ENCODE measurements at places on chromosomes 13 and 19.

GRCh38 chr13:73142071-73142470, 83.3 kb downstream of the KLF5 start:
- no peak for DNase-seq

DNA sequence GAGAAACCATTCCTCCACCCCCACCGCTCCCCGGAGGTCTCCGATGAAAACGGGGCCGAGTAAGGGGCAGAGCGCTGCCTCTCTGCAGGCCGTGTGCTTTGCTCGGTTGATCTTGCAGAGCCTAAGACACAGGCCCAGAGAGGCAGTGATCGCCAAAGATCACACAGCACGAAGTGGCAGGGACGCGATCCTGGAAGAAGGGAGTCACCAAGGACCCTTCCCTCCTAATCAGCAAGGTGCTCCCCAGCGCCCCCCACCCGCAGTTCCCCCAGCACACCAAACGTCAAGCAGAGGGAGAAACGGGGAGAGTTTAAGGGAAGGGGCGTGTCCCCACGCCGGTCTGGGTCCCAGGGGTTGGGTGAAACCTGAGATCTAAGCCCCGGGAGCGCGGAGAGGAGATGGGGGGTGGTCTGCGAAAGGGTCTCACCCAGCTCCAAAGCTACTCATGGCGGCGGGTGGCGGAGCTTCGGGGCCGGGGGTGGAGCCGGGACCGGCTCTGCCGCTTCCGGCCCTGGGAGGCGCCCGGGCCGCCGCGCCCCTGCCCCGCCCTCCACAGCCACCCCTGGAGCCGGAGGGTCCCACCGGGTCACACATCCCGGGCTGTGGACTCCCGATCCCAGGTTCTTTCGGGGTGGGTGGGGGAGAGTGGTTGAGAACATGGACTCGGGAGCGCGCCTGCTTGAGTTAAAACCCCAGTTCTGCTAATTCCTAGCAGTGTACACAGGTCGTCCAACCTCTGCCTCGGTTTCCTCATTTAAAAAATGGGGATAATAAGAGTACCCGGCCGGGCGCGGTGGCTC, at the start of gene EML2:
Gene EML2 (minus strand): TSS at position 468 of the 800 bp plus-strand sequence. CDS start 21 bp downstream, at position 447.
- no peak for DNase-seq

GRCh38 chr13:69879936-69880335, 227.7 kb upstream of the ATXN8OS start:
- DNase-seq, result no peak

GRCh38 chr13:29465741-29466293, 129.7 kb downstream of the SLC7A1 start:
- peak; percentile 43 for DNase-seq

- no peak for DNase-seq
Measured at GRCh38 chr13:110471156-110471832, 90.2 kb downstream of the RAB20 start.

- DNase-seq, result no peak
Measured at GRCh38 chr19:46863818-46864629, 3.2 kb downstream of the ARHGAP35 start.

- peak; percentile 43 for DNase-seq
Measured at GRCh38 chr13:74062933-74063332, 71.3 kb downstream of the KLF12 start.

All from skeletal muscle cell (primary cell).